ENCODE measurements at places on chromosomes 7 and 10.

DNA sequence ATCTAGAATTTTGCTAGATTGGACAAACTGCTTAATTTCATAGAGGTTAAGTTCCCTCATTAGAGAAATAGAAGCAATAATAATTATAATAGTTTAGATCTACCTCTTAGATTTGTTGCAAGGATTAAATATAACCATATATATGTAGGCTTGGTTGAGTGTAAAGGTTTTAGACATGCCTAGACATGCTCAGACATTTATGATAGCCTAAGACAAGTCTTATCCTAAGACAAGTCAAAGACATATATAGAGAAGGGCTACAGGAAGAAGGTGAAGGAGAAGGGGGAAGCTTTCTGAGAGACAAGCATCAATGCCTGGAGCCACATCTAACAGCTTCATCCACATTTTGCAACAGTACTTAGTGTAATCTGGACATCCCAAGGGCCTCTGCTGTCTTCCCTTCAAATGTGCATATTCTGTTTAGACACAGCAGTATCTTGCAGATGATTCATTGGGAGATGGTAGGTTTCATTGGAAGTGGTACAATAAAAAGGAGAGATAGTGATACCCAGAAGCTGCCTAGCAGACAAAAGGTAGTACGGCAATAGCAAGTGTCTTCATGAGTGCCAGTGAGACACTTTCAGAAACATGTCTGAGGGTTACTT lies 146.5 kb downstream of the HGF start:
- no peak for DNase-seq

GRCh38 chr7:18546576-18546975 lies 51.0 kb downstream of the HDAC9 start:
- DNase-seq, result no peak

GRCh38 chr7:100680576-100681271 lies 7.2 kb downstream of the GNB2 start:
- no peak for DNase-seq

GRCh38 chr10:61456095-61456789 lies 3.1 kb upstream of the TMEM26 start:
- no peak for DNase-seq

DNA sequence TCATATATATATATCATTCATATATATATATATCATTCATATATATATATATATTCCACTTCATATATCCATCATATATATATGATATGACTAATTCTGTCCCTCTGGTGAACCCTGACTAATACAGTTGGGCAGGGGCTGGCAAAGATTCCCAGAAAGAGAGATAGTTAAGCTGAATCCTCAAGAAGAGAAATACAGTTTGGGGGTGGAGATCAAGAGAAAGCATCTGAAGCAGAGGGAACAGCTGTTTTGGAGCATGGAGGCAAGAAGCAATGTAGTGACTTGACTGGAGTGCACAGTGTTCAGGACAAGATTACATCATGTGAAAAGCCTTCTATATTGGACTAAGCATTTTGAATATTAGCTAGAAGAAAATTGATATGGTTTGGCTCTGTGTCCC lies 540.7 kb downstream of the MAGI2 start:
- DNase-seq, result no peak

DNA sequence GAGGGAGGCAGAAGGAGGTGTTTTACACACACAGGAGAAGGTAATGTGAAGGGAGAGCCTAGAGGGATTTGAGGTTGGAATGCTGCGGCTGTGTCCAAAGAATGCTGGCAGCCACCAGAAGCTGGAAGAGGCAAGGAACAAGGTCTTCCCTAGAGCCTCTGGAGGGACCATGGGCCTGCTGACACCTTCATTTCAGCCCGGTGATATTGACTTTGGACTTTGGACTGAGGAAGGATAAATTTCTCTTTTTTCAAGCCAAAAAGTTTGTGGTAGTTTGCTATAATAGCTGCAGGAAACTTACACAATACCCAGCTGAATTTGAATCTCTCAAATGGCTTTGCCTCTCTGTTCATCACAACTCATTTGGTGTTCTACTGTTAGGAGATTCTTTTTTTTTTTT lies 34.6 kb downstream of the UBN2 start:
- no peak for DNase-seq

- DNase-seq, result no peak
Observed at GRCh38 chr10:37146443-37146842, 21.0 kb downstream of the ANKRD30A start.

DNA sequence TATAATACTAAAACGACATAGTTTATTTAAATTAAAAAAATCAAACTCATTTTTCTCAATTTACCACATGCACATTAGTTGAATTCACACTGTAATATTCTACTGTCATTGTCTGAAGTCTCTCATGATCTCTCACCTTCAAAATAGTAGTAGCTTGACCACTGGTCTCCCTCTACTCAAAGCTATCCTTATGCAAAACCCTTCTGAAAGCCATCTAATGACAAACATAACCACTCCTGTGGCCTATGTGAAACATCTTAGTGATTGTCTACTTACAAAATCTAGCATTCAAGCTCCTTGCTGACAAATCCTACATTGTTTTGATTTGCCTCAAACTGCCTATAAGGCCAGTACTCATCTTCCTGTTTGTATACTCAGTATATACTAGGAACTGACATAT lies 606.0 kb upstream of the GHITM start:
- peak; percentile 66 for DNase-seq

- DNase-seq, result peak; percentile 31
Observed at GRCh38 chr7:3955751-3956696, 655.0 kb downstream of the SDK1 start.

- DNase-seq, result no peak
Observed at GRCh38 chr7:49486974-49487829, 286.2 kb upstream of the VWC2 start.

- DNase-seq, result no peak
Observed at GRCh38 chr7:22577470-22578001, 77.5 kb upstream of the STEAP1B start.

DNA sequence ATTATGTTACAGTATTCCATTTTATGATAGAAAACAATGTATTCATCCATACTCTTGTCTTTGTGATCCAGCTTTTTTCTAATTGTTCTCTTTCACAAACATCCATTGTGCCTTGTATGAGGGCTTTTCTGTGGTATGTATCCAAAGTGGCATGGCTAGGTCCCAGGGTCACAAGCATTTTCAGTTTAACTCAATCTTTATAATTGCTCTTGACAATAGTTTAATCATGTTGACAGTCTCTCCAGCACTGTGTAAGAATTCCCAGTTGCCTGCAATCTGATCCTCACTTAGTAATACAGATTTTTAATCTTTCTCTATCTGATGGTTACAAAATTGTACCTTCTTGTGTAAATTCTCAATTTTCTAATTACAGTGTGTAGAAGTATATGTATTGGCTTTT lies 533.4 kb downstream of the NEBL start:
- no peak for DNase-seq

DNA sequence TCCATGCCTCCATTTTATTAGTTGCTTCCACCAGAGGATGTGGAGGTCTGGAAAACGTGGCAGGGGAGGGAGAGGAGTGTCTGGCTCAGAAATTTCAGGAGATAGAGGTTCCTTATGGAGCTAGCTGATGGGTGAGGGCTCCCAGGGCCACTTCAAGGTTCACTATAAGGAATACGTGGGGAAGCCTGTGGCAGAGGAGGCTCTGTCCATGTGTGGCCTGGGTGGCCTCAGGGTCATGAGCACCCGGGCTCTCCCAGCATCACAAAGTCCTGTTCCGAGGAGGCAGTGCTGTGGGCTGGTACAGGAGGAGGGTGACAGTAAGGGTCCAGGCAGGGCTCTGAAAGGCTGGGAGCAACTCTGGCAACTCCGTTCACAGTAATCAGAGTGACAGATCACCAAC lies 24.6 kb downstream of the ARHGAP22 start:
- DNase-seq, result no peak

DNA sequence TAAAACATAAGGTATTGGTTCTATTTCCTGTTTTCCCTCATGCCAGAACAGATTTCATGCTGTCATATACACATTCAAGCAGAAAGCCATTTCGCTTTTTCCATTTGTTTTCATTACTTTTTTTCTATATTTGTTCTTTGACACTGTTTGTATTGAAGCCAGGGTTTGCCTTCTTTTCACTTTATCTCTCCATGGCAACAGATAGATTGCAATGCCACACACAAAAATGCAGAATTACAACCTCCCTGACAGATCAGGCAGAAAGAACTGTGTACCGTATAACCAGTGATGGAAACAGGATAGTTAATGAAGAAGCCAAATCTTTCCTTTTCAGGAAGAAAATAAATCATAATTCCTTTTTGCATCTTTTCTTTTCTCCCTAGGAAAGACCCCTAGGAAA lies 103.0 kb upstream of the PCGF5 start:
- no peak for DNase-seq

DNA sequence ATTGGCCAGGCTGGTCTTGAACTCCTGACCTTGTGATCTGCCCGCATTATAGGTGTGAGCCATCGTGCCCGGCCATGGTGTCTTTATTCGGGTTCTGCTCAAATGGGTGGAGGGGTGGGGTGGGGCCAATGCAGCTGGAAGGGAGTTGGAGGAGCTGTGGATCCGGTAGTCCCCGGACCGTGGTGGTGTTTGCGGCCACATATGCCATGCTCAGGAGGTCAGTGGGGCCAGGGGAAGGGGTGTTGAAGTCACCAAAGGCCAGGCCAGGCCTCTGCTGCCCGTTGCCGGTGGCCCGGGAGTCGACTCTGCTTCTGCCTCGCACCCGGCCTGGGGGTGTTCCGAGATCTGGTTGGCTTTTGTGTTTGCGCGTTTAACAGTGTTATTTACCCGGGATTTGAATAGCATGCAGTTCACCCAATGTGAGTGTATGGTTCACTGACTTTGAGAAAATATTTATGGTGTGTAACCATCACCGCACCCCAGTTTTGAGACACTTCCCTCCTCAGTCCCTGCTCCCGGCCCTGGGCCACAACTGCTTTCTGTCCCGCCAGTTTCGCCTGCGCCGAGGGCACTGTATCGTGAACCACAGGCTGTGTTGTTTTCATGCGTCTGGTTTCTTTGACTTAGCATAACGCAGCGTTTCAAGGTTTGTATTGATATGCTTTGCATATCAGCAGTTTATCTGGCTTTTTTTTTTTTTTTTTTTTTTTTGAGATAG lies 10.7 kb downstream of the INPP5A start:
- peak; percentile 45 for DNase-seq

Data from GM12865 (cell line).